Activated CD4-positive, alpha-beta T cell treated with anti-CD3 and anti-CD28 coated beads, Interleukin-2, Interleukin-4, amounts not matched to agents 100 ng/mL and 50 ng/mL, durations not matched to agents 16 hours and 8 hours (primary cell): ENCODE measurements at places on chromosomes 1 and 21.

- no peak for DNase-seq
Observed at GRCh38 chr1:5774019-5774418, 218.2 kb downstream of the NPHP4 start.

GRCh38 chr1:19400192-19400611 lies 85.1 kb downstream of the CAPZB start:
- no peak for DNase-seq

DNA sequence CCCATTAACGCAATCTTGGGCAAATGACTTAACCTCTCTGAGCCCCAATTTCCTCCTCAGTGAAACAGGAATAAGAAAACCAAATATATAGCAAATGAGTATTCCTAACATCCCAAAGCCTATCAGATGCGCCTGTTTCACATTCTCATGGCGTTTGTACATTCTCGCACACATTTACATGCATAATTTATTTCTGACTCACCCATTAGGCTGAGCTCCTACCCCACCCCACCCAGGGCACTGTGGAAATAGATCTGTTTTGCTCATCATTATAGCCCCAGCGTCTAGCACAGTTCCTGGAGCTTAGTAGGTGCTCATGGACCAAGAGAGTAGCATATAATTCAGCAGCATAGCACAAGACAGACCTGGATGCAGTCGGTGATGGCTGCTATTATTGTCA lies 146.1 kb upstream of the VANGL1 start:
- DNase-seq, result no peak

DNA sequence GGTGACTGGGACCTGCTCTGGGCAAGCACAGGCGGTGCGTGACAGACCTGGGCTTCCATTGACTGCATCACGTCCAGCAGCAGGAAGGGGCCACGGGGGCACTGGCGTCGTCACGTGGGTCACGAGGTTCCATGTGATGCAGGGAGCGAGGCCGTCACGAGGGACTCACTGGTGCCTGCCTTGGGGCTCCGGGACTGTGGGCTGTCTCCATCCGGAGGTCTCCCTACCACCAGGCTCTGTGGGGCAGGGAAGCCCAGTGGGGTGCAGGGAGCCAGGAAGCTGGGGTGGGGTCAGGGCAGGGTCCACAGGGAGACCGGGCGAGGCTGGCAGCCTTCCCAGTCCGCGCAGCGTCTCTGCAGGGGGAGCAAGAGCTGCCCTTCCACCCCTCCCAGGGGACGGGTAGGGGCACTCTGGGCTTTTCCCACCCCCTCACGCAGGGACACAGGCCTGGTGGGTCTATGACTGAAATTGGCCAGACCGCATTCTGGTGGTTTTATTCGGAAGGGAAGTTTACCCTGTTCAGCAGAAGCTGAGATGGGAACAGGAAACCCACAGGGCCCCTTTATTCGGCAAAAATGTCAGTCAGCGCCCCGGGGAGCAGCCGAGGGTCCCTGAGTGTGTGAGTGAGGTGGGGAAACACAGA lies 416 bp upstream of the TNFRSF14 start:
- DNase-seq, result peak; percentile 90

DNA sequence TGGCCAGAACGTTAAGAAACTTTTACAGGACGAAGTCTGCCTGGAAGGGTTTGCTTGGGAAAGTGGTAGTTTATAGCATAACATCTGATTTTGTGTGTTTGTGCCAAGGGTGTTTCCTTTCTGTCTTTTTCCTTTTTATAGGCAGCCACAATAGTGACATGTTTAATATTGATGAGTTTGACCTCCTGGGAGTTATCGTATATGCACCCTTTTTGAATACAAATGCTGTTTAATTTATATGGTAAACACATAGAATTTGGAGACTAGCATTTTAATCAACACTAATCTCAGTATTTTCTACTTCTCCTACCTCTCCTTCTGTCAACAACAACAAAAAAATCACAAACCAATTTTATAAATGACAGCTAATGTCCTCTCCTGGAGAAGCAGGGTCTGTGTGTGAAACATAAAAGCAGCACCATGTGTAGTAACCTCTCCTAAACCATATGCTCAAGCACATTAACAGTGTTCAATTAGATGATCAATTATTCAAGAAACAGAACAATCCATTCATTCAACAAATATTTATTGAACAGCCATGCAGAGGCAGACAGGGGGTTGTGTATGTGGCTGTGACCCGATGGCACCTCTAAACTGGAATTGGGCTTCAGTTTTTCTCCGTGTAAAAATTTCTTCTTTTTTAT lies 604 bp upstream of the FMN2 start:
- no peak for DNase-seq

DNA sequence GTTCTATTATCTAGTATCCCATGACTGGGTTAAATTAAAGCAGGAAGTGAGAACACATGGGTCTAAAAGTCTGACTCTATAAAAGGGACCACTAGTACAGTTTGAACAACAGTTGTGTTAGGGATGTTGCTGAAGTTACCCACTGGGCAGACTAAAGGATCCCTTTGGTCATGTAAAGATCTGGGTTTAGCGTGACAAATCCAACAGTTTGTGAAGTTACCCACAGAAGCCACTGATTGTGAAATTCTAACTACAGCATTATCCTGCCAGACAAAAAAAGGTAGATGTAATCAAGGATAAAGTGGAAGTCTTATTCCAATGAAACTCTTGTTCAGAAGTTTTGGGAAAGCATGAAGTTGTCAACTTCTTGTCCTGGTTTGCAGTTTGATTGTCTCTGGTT lies 5.7 kb downstream of the QSOX1 start:
- no peak for DNase-seq

GRCh38 chr1:156858959-156859522 lies at the start of gene INSRR:
Gene INSRR, minus strand, starts transcription at chr1:156859117. Its CDS starts 496 bp downstream, at chr1:156858621.
- DNase-seq, result no peak

DNA sequence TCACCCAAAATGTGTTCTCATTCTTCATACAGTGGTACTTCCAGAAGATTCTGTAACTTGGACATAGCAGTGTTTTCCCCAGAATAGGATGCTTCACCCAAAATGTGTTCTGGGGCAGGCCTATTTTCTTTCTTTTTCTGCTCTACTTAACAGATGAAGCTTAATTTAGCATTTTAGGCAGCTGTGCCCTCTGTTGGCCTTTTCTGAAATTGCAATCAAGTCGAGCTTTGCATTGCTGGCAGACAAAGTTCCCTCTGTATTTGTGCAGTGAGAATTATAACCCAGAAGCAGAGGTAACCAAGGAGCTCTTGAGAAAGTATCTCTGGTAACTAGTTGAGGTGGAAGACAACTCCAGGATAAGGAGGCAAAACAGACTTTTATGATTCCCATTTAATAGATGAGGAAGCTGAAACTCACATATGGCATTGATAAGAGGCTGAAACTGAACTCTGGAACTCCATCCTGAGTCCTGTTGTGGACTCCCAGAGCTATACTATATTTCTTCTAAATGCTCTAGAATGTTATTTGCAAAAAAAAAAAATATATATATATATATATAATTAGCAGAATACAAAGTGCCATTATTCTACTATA lies 50.3 kb upstream of the L1TD1 start:
- DNase-seq, result peak; percentile 47

DNA sequence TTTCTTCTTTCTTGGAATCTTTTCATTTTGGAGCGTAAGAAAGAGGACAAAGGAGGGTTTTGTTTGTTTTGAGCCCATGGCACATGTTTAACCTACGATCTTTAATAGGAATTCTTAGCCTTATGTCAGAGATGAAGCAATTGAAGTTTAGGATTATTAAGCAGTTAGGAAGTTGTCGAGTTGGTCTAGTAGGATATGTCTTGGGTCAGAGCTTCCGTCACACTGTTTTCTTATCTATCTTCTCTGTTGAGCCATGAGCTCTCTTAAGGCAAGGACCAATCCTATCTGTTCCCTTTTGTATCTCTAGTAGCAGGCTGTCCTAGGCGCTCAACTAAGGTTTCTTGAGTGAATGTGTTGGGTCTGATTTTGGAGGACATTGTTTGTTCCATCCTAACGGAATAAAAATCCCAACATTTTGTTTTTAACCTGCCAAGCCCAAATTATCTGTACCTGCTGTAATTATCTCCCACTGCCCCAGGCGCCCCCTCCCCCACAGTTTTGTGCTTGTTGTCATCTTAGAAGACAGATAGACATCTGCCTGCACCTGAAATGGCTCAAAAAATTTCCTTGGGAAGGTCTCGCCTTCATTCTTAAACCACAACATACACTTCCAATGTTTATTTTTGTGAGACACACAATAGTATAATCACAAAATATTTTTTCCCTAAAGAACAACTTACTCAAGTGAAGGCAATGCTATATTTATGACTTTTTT lies 95.3 kb upstream of the GADD45A start:
- no peak for DNase-seq

GRCh38 chr1:25694167-25695007 lies 77.8 kb downstream of the MAN1C1 start:
- no peak for DNase-seq

- no peak for DNase-seq
Observed at GRCh38 chr21:38258521-38259485, 2.0 kb downstream of the KCNJ15 start.

DNA sequence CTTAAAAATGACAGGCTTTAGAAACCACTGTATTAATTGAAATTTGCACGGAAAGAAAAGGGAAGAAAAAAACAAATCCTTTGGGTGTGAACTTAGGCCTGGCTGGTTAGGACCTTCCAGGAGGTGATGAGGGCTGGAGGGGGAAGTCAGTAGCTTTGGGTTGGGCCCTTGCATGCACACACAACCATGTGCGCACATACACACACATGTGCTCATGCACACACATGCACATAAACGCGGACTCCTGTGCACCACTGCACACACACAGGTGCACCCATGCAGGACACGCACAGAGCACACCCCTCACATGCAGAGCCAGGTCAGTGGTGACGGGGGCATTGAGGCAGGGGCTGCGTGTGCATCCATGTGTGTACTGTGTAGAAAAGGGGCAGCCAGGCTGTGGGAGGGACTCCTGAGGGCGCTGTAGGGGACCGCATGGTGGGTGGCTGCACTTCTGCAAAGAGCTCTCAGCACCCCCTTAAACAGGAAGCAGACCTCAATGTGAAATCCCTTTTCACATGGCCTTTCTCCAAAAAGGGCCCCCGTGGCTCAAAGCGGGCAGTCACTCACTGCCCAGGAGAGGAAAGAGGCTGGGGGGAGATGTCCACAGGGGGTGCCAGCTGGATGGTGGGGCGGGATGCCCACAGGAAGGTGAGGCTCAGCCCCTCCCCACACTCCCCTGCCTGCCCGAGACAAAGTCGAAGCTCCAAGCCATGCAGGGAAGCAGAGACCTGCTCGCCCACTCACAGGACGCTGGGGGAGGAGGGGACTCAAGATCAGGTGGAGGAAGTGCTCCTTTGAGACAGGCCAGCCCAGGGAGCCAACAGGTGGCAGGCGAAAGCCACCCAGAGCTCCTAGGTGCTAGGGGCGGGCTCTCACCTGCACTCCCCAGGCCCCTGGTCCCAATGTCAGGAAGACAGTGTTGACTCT lies 95.2 kb downstream of the ITPKB start:
- DNase-seq, result no peak

- peak; percentile 38 for DNase-seq
Observed at GRCh38 chr21:25790122-25790877, 55.5 kb downstream of the GABPA start.

GRCh38 chr21:43716376-43717165 lies 2.4 kb upstream of the PDXK start:
- no peak for DNase-seq

DNA sequence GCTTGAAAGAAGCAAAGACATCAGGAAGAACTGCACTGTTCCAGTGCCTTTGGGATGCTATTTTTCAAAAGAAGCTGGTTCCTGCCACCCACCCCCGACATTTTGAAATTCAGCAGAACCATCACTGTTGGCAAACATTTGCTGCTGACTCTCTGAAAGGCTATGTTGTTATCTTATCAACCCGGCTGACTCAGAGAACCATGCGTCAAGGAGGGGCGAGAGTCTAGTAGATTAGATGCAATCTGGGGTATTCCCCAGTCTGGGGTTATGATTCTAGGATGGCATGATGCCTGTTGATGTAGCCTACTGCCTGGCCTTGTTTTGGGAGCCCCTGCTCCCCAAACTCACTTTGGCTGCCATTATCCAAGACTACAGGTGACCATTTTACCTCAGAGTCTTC lies 267.8 kb upstream of the RUNX1 start:
- DNase-seq, result no peak

DNA sequence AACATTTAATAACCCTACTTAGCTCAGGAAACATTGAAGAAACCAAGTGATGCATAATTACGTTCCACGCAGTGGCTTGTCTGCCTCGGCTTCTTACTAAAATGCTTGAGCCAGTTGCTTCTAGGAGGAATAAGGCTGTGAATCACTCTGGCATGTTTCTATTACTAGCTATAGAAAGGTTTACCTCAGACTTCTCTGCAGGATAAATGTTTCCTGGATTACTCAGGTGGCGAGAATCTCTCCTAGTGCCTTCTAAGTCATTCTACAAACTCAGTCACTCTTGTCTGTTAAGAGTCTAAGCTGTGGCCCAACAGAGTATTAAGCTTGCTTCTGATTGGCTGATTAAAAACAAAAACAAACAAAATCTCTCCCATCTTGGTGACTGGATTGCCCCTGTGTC lies 92.0 kb upstream of the RALGPS2 start:
- no peak for DNase-seq

- no peak for DNase-seq
Observed at GRCh38 chr1:117260761-117261423, 50.2 kb upstream of the VTCN1 start.

DNA sequence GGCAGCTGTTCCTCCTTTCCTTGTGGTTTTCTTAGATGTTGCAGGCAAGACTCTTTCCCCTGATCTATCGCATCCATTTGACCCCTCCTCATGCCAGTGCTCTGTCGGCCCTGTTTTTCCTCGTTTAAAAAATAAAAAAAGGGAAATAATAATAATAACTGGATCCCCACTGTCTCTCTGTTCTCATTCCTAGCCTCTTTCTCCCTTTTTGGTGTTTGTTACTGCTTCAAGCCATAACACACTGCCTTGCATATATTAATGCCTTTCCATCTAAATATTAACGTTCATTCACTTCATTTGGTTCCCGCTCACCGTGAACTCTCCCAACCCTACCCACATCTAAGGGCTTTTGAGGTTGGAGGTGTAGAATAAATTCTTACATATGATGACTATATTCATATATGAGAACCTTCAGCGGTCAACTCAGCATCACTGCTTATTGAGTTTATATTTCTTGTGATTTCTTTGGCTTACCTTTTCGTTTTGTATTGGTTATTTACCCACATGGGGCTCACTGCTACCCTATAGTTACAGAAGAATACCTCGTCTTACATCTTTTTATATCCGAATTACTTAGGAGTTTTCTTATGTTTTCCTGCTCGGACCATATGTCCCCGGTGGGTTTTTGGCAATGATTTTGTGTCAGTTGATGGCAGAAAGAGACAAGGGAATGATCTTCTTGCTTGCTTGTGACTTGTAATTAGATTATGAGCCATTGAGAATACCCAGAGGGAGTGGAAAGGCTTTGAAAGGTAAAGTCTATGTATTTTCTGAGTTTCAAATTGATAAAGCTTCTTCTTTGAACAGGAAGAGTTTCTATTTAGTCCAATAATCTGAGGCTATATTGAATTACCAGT lies 805 bp downstream of the ATG4C start:
- DNase-seq, result no peak

GRCh38 chr21:15278279-15278678 lies 213.5 kb upstream of the NRIP1 start:
- DNase-seq, result no peak

GRCh38 chr1:150093805-150094204 lies 26.2 kb downstream of the VPS45 start:
- no peak for DNase-seq
